ENCODE measurements at places on chromosomes 1 and 21.

DNA sequence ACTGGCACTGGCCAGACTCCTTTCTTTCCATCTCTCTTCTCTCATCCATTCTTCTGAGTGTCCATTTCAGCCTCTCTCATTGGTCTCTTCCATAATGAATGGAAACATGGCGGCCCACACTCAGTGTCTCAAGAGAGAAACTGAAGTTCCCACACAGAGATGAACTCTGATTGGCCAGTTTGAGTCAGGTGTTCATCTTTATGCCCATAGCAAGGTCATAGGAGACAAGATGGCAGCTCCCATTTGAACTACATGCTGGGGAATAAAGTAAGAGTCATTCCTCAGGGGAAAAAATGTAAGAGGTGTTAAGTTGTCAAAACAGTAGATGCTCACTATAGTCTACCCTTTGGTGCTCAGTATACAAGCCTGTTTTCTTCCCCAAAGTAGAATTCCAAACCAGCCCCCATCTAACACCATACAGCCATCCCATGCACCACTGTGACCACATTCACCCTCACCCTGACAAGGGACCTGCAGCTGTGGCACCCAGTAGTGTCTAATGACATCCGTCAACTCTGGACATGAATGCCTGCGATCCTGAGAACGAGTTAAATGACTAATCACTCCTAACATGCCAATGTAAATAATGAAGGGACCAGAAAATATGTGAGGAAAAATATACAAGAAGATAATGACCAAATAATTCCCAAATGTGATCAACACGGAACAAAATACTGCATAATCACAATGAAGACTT, 12.4 kb downstream of the CDA start:
- no peak for DNase-seq

DNA sequence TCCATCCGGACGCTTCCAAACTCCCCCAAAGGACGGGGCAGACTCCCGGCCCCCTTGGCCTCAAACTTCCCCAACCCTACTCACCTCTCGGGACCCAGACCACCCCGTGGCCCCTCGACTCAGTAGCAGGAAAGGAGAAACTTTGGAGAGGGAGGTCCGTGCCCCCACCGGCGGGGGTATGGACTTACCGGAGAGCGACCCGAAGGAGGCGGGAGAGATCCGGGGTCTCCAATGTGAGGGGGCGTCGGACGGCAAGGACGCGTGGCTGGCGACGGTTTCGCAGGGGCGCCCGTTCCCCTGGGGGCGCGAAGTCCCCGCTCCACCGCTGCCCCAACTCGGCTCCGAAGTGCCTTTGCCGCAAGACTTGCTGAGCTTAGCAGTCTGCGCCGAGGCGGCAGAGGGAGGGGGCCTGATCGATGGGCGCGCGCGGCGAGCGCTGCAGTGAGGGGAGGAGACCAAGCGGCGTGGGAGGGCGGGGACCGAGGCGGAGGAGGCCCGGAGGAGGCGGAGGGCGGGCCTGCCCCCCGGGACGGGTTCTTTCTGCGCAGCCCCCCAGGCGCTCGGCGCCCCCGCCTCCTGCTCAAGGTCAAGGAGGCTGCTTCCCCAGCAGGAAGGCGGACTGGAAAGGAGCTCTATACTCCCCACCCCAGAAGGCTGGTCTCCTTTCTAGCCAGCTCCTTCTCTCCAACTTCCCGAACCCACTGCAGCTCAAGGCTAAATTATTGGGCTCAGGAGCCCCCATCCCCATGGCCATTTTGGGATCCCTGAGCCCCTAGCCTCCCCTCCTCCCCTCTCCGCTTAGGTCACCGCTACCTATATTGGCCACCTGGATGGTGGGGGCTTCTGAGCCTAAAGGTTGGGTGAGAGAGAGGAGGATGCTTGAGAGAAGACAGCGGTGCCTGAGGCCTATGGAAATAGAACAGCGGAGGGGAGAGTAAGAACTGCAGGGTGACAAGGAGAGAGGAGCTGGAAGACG, at the start of gene SYT2:
Gene SYT2 (minus strand): TSS at position 385 of the 976 bp plus-strand sequence. CDS start 104,682 bp downstream, outside the sequence.
- DNase-seq: no peak

GRCh38 chr1:224181453-224181810, 1.6 kb upstream of the DEGS1 start:
- DNase-seq: no peak

GRCh38 chr1:107653005-107653404, 312.0 kb downstream of the VAV3 start:
- DNase-seq: no peak

DNA sequence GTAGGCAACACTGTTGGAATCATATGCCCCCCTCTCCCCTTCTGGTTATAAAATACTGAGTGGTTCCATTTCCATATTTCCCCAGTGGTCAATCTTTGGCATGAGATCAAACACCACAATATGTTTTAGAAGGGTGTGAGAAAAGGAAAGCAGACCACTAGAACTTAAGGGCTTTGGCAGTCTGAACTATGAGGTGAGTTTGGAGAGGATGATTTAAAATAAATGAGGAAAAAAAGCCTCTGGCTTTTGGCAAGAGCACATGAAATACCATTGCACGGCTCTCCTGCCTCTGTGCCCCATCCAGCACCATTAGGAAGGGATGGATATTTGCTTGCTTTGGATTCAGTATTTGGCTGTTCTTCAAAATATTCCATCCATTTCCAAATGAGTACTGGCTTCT, 339.5 kb upstream of the C1orf87 start:
- no peak for DNase-seq

DNA sequence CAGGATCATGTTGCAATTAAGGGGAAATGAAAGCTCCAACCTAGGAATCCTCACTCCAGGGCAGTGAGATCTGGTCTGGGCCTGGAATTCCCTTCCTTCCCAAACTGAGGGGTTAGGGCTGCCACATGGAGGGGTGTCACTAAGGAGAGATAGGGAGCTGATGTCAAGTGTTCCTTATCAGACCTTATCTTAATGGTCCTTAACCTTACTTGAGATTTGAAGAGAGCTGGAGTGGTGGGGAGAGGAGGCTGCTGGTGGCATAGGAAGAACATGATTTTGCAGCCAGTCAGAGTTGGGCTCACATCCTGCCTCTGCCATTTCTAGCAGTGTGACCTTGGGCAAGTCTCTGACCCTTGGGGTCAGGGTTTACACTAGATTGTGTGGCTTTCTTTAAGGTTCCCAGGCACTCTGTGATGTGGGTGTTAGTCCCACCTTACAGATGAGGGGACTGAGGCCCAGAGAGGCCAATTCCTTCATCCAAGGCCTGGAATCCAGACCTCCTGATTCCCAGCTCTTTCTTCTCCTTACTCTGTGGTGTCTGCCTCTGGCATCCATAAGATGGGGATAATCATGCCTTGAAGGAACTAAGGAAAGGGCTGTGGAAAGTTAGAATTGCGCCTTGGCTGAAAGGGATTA, 56.3 kb upstream of the SYNC start:
- DNase-seq: no peak

DNA sequence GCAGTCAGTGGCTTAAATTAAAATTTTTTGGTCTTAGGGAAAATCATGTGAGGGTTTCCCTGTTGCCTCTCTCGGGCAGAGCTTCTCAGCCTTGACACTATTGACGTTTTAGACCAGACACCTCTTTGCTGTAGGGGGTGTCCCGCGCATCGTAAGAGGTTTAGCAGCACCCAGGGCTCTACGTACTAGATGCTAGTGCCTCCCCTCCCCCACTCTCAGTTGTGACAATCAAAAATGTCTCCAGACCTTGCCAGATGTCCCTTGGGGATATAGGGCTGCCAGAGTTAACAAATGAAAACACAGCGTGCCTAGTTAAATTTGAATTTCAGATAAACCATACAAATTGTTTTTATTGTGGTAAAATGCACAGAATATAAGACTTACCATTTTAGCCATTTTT, 293.3 kb downstream of the DISC1 start:
- DNase-seq: no peak

DNA sequence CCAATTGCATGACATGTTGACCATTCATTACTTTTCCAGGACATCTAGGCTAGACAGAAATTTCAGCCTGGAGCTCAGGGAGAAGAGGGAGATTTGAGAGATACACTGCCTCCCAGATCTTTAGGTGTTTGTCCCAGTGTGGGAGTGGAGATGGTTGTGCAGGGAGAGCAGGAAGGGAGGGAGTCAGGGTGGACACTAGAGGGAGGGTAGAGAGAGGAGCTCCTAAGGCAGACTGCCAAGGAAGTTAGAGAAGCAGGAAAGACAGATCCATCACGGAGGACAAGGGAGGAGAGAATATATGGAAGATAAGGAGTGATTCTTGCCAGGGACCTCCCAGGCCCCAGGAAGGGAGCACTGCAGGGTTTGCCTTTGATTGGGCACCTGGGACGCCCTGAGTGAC, 8.7 kb downstream of the CDCA8 start:
- DNase-seq: no peak

DNA sequence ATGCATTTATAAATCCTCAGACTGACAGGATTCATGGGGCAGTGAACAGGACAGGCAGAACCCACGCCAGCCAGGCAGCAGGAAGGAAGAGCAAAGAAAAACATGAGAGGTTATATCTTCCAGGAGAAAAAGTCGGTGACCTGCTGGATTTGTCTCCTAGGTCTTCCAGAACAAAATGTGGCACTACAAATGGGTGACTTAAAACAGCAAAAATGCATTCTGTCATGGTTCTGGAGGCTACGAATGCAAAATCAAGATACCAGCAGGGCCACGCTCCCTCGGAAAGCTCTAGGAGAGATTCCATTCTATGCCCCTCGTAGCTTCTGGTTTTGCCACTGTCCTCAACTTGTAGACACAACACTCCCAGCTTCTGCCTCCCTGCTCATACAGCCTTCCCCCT, 63.4 kb downstream of the PSMG1 start:
- DNase-seq: no peak

GRCh38 chr1:9275567-9276034, 17.1 kb upstream of the SPSB1 start:
- DNase-seq: no peak

GRCh38 chr1:86758570-86758969, 54.2 kb downstream of the SH3GLB1 start:
- DNase-seq: no peak

DNA sequence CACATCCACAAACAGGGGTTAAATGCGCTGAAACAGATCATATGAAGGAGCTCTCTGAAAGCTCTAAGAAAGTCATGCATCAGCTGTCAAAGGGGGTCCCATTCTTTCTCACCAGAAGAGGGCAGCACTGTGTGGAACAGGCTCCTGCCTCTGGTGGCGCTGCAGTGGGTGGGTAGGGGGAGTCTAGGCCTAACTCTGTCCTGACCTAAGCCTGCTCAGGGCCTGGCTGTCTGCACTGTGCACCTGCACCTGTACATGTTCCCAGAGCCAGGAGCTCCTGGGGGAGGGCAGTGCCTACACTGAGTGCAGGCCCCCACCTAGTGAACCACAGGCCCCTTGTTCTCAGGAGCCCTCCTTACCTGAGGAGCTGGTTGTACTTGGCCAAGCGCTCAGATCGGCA, 16.0 kb downstream of the ENO1 start:
- DNase-seq: no peak

DNA sequence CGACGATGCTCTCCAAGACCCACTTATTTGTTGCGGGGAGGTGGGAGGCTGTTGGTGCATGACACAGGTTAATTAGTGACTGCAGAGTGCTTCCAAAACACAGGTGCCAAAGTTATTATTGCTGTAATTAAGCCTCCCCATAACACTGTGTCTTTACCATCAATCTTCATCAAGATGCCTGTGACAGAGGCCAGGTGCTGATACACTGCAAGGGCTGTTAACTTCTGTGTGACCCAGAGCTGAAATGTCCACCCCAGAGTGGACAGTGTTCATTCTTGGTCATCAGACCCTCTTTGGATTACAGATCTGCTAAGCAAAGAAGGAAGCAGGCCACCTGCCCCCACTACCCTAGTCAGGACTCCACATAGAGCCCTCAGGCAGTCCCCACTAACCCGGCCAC, 55.5 kb downstream of the CAPN8 start:
- no peak for DNase-seq

DNA sequence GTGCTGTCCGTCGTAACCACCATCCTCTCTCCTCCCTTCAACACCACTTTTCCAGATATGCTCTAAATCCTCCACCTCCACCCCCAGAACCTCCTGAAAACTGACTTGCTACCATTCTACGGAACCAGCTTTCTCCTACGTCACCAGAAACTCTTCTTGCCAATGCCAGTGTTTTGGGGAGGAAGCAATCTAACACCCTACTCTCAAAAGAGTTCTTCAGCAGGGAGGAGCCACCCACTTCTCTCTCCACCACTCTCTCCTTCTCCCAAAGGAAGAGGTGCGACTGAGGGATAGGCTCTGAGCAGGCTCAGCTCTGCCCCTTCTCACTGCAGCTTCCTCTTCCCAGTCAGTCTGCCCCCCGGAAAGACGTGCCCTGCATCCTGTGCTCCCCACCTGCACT, 6.1 kb upstream of the S100A2 start:
- no peak for DNase-seq

DNA sequence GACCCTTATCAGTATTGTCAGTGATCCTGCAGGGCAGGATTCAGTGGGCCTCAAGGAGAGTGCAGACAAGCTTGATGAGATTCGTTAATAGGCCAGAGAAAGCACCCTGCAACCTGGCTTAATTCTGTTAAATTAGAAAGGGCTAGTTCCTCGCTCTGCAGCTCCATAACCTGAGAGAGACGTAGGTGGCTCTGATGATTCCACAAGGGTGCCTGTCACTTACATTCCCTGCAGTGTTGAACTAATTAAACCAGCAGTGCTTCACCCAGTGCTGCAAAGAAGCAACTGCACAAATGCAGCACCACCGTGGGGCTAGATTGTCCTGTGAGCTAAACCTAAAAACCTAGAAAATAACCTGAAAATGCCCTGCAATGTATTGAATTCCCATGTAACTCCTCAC, 270.8 kb downstream of the CACNA1E start:
- no peak for DNase-seq

DNA sequence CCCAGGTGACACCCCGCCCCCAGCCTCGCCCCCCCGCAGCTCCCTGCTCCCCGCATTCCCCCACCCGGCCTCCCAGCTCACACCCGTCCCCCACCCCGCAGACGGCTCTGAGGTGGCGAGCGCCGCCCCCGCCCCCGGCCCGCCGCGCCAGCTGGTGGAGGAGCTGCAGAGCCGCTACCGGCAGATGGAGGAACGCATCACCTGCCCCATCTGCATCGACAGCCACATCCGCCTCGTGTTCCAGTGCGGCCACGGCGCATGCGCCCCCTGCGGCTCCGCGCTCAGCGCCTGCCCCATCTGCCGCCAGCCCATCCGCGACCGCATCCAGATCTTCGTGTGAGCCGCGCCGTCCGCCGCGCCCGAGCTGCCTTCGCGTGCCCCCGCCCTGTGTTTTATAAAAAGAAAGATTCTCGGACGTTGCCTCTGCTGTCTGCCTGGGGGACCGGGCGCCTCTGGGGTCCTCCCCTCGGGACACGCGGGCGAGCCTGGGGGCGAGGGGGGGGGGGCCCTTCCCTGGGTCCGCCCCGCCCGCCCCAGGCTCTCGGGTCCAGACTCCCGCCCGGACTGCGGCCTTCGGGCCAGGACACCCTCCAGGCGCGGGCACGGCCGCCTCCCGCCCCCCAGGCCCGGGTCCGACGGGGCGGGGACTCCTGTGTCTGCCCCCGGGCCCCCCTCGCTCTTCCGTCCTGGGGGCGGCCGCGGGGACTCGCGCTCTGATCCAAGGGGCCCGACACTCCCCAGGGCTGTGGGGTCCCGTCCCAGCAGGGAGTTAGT, 1.6 kb upstream of the MMP23B start:
- DNase-seq: no peak

DNA sequence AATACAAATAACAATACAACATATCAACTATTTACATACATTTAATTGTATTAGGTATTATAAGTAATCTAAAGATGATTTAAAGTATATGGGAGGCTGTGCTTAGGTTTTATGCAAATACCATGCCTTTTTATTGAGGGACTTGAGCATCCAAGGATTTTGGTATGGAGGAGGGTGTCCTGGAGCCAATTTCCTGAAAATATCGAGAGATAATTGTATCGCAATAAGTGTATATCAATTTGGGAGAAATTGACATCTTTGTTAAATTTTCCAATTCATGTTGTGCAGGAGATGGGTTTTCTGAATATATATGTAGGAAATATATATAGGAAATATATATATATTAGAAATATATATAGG, 63.5 kb downstream of the ATP1A1 start:
- no peak for DNase-seq

Data from cortex of kidney (tissue), 1 donor.